ENCODE measurements at places on chromosomes 4 and X.

DNA sequence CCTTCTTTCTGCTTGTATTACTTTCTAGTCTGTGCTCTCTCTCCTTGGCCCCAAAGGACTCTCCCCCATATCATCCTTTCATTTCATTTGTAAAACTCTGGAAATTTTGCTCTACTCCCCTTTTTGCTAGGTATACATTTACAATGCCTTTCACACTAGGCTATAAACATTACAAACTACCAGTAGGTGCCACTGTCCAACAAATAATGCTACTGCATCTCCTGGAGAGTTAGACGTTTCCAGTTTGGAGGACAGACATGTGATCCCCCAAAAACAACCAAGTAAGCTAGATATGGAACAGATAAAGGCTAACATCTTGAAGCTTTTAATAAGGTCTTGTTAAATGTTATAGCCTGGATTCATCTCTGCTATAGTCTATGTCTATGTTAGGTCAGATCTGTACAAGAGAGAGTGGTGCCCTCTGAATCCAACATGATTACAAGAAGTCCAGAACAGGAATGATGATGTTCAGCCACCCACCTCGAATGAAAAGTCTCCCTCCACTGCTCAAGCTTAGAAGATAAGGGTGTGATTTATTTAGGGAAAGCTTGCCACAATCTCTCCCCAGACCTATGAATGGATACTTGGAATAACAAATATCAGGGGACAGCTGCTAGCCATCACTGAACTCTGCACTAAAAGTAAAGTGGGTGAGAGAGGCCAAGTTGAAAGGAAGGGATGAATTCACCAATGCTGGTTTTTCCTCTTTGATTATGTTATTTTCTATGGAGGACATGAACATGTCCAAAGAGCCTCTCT lies 14.3 kb downstream of the CBR4 start:
- no peak for DNase-seq

DNA sequence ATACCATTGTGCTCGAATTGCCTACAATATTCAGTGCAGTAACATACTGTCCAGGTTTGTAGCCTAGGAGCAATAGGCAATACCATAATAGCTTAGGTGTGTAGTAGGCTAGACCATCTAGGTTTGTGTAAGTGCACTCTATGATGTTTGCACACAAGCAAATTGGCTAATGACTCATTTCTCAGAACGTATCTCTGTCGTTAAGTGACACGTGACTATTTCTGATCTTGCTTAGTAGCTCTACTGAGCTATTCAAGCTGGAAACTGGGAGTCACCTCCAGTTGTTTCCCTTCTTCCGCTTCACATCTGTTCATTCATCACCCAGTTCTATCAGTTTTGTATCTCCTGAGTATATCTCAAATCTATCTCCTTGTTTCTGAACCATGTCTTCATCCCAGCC lies 86.1 kb downstream of the HNRNPD start:
- no peak for DNase-seq

- no peak for DNase-seq
Observed at GRCh38 chrX:122218666-122219065, 965.4 kb upstream of the GRIA3 start.

DNA sequence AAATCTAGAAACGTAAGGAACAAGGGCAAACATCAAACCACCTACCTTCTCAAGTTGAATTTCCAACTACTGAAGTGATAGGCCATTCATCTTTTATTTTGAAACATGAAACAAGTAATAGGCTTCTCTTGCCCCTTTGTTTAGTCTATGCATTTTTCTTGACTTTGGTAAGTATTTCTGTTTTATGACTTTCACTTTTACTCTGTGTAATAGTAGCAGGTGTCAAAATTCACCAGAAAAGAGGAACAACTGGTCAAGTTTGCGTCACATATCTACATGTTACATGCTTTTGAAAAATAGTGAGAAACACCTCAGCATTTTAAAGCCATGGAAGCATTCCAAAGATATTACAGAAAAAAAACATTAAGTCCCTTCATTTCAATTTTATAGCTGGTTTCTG lies 157.1 kb upstream of the FTHL17 start:
- no peak for DNase-seq

- DNase-seq: no peak
Observed at GRCh38 chr4:175983636-175984035, 82.0 kb upstream of the WDR17 start.
